ENCODE measurements at places on chromosomes 16 and 17.
A peak's percentile ranks its signal among the peaks of the same experiment; 100 is the strongest.

- DNase-seq: no peak
These were observed 23.9 kb downstream of the ABCC3 start for GRCh38 chr17:50658616-50659015.

DNA sequence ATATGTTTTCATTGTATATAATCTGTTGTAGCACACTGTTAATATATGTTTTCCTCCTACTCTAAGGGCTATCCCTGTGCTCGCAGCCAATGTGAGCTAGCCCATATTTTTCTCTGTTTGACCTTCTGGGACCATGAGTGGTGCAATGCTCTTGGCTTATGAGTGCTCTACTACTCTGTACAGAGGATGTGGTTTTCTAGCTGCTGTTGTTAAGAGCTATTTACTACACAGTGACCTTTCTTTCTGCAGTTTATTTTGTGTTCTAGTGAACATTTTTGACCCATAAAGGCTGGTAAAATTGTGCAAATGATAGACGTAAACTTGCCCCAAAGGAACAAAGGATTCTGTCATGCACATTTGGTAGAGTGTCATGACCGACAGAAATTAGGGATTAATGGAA lies 84.1 kb upstream of the CPHXL start:
- no peak for DNase-seq

- DNase-seq: no peak
These were observed 970 bp upstream of the HSD11B2 start for GRCh38 chr16:67429799-67430503.

DNA sequence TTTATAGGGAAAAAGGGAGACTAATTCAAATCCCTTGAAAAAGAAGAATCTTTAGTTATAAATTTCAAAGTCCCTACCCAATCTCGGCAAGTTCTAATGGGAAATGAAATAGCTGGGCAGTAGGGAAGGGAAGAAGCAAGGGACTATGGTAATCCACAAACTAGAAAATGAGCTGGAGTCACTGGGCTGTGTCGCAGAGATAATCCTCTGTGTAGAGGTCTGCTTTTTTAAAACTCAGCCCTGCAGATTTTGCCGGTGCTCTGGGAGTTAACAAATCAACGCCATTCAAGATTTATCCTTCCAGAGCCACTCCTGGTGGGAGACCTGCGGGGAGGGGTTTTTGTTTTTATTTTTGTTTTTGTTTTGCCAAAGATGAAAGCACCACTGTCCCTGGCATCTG lies 20.8 kb downstream of the SNX11 start:
- no peak for DNase-seq

GRCh38 chr17:46817151-46817900 lies 1.2 kb downstream of the WNT3 start:
- DNase-seq: no peak

- no peak for DNase-seq
These were observed 16.1 kb upstream of the ABCA5 start for GRCh38 chr17:69342896-69343644.

- no peak for DNase-seq
These were observed 230.7 kb downstream of the MAF start for GRCh38 chr16:79369796-79370195.

- peak; percentile 58 for DNase-seq
These were observed 8.5 kb upstream of the ZC3H18 start for GRCh38 chr16:88561485-88562359.

DNA sequence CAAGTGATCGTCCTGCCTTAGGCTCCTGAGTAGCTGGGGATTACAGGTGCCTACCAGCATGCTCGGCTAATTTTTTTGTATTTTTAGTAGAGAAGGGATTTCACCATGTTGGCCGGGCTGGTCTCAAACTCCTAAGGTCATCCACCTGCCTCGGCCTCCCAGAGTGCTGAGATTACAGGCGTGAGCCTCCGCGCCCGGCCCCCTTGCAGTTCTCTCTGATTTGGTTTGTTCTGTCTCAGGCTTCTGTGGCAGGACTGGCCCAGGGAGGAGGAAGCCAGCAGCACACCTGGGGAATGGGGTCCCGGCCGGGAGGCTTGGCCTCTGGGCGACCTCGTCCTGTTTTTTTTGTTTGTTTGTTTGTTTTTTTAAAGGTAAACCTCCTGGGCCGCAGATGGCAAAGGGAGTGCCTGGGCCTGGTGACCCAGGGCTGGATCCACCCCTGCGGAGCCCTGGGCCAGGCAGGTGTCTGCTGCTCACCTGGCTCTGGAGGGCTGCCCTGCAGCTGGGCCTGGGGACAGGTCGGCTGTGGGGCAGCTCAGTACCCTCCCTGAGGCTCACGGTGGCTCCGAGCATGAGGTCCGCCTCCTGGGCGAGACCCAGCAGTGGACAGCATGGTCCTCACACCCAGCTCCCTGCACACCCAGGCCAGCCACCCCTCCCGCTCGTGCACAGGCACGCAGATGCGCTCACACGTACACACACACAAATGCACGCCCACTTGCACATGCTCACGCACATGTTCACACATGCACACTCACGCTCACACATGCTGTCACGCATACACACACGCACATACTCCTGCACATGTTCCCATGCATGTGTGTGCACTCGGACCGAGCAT lies 3.3 kb upstream of the NUDT16L1 start:
- no peak for DNase-seq

DNA sequence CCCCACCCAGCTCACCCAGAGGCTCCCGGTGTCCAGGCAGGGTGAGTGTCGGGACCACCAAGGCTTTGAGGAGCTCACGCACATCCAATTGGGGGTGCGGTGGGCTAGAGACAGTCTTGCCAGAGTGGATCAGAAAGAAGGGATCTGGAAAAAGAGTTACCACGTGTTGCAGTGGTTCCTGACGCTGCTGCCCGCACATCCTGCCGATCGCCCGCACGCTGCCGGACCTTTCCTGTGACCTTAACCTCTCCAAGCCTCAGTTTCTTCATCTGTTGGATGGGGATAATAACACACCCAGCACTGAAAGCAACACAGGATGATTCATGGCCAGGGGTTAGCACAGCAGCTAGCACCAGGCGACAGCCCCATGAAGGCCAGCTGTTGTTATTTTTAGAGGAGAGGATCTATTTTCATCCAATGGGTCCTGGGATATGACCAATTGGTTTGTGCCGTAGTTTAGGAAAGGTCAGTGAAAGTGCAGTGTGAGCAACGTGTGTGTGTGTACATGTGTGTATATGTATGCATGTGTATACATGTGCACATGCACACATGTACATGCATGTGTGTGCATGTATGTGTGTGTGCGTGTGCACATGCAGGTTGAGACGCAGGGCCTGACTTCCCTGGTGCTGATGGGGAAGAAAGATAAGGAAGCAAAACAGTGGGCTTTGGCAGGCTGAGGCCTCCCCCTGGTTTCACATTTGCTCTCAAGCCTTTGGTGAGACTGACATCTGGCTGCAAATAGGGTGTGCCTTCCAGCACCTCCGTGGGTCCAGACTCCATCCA lies 2.5 kb downstream of the ITGAX start:
- no peak for DNase-seq

GRCh38 chr17:57965521-57966160 lies 10.4 kb upstream of the CUEDC1 start:
- DNase-seq: peak; percentile 10

GRCh38 chr16:30087181-30087898 lies 4.4 kb downstream of the TBX6 start:
- DNase-seq: no peak

- DNase-seq: no peak
These were observed 2.2 kb downstream of the HOXB13 start for GRCh38 chr17:48726114-48726915.

GRCh38 chr16:62462971-62463370 lies 426.7 kb upstream of the CDH8 start:
- no peak for DNase-seq

GRCh38 chr16:28876973-28877654 lies 1.2 kb upstream of the ATP2A1 start:
- no peak for DNase-seq

GRCh38 chr16:57578521-57579360 lies 36.3 kb downstream of the ADGRG5 start:
- peak; percentile 31 for DNase-seq

DNA sequence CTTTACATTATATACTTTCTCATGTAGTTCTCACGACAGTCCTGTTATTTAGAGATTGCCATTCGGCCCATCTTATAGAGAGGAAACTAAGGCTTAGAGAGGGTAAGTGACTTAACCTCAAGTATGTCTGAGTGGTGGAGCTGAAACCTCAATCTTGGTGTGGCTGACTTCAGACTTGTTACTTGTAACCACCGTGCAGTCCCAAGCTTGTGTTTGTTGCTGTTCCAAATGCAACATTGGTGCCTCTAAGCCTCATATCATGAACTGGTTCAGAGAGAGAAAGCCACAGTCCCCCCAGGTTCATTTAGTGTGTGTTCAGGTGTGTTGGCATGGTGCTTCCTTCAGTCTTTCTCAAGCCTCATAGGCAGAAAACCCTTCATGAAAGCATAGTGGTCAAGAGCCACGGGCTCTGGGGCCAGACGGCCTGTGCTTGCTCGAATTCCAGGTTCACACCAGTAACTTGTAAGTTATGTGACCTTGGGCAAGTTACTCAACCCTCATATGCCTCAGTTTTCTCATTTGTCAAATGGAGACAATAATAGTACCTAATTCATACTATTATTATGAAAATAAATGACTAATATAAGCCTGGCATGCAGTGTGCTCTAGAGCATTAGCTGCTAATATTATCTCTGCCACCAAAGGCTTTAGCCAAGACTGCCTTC lies 39.9 kb downstream of the CDH1 start:
- DNase-seq: no peak

GRCh38 chr16:3971261-3971660 lies 90.7 kb upstream of the CREBBP start:
- DNase-seq: no peak

DNA sequence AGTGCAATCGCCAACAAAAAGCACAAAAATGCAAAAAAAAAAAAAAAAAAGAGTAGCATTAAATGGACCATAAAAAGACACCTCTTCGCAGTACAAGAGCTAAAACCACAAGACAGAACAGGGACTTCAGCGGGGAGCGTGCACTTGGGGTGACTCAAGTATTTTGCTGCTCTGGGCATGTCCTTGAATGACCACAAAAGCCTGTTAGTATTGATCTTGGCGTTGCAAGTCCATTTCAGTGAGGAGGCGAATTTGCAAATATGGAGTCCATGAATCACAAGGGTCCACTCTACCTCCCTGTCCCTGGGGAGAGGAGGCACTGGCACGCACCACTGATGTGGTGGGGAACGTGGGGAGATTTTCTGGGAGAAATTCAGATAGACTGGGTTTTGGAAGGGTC lies 78.9 kb downstream of the CNGB1 start:
- no peak for DNase-seq

- no peak for DNase-seq
These were observed 160.6 kb downstream of the CPPED1 start for GRCh38 chr16:12643034-12643455.

GRCh38 chr17:4583206-4583605 lies 1.1 kb upstream of the SMTNL2 start:
- DNase-seq: no peak

GRCh38 chr16:83727018-83727417 lies 80.8 kb upstream of the HSBP1 start:
- no peak for DNase-seq

DNA sequence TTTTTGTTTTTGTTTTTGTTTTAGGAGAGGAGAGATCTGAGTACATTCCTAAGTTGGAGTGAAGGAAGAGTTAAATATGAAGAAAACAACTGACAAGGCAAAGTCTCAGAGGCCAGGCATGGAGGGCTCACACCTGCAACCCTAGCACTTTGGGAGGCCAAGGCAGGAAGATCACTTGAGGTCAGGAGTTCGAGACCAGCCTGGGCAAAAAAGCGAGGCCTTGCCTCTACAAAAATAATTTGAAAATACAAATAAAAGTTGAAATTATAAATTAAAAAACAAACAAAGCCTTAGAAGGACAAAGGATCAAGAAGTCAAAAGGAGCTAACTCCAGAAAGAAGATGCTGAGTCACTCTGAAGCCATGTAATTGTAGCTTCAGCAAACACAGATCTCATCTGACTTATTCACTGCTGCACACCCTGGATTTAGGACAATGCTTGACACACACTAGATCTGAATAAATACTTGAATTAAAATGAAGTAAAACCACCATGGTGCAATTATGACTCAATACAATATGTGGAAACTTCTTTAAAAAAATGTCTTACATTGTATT lies 9.1 kb downstream of the CEP20 start:
- no peak for DNase-seq

DNA sequence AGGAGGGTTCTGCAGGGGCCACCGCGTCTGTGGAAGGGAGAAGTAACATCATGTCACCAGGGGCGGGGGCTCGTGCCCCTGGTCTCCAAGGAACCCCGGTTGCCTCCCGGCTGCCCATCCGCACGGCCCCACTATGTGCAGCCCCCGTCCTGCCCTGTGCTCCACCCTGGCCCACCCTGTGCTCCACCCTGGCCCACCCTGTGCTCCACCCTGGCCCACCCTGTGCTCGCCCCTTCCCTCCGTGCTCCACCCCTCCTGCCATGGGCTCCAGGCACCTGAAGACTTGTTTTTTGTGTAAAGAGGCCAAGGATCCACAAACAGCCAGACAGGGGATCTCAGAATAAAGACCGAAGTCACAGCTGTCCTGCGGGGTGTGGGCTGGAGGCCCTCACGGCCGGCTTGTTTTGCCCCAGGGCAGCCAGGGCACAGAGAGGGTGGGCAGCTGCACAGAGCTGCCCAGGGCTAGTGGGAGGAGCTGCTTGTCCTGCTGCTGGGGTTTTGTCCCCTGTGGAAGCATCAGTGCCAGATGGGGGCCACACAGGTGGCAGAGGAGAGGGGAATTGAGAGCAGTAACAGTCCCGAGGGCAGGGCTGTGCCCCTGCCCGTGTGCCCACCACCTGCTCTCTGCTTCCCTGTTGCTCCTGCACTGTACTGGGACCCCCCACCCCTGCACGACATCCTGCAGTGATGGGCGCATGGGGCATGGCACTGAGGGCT lies 147.0 kb upstream of the CIBAR2 start:
- DNase-seq: no peak

DNA sequence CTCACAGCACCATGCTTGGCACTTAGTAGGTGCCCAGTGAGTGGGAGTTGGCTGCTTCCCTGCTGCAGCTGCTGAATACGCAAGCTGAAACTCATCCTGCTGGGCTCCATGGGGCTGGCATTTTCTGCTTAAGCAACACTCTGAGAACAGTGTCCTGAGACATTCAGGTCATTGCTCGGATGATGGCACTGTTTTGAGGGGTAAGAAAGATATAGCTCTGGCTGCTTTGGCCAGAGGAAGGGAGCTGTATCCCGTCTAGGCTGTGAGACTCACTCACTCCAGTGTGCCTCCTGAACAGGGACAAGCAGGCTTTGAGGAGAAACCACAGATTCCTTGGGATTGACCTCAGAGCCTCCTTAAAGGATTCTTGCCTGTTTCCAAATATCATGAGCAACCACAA lies 120.5 kb downstream of the CLEC16A start:
- no peak for DNase-seq
